ENCODE measurements at places on chromosomes 3 and 15. TPM values are rescaled to one million over a fixed set of nuclear protein-coding genes. Genes with fewer than 3 reads are reported as not detected.

Gene AP3B2
- polyA plus RNA-seq: 0.11 TPM

Gene PAK6
- polyA plus RNA-seq: 0.93 TPM

Gene TRPM1
- polyA plus RNA-seq: not detected

Gene KLF13
- 74.0 TPM for polyA plus RNA-seq

Gene CHL1
- 0.96 TPM for polyA plus RNA-seq

Gene WWTR1
- 14.5 TPM for polyA plus RNA-seq

Gene TNIK
- 12.5 TPM for polyA plus RNA-seq

Gene TMEM44
- polyA plus RNA-seq: 7.5 TPM

Gene TCAIM
- 17.0 TPM for polyA plus RNA-seq

Gene TICRR
- 0.04 TPM for polyA plus RNA-seq

Gene CLDN16
- polyA plus RNA-seq: not detected

Gene GABRB3
- 0.90 TPM for polyA plus RNA-seq

Gene C3orf49
- not detected for polyA plus RNA-seq

Gene SPATA12
- 0.04 TPM for polyA plus RNA-seq

Gene OR5H15
- not detected for polyA plus RNA-seq

Gene TMCO5A
- not detected for polyA plus RNA-seq
